ENCODE measurements at places on chromosomes 6 and 20. TPM values are rescaled to one million over a fixed set of nuclear protein-coding genes. Genes with fewer than 3 reads are reported as not detected.

C20orf204 gene
- total RNA-seq, result 0.74 TPM

TINAG gene
- not detected for total RNA-seq

MAPK13 gene
- total RNA-seq, result 80.4 TPM

BHLHE23 gene
- not detected for total RNA-seq

PPIL6 gene
- total RNA-seq, result 2.0 TPM

Measured in airway epithelial cell (primary cell).